Mucosa of descending colon (tissue), 3 donors: ENCODE measurements at places on chromosomes 1 and 21.
A peak's percentile ranks its signal among the peaks of the same experiment; 100 is the strongest.

DNA sequence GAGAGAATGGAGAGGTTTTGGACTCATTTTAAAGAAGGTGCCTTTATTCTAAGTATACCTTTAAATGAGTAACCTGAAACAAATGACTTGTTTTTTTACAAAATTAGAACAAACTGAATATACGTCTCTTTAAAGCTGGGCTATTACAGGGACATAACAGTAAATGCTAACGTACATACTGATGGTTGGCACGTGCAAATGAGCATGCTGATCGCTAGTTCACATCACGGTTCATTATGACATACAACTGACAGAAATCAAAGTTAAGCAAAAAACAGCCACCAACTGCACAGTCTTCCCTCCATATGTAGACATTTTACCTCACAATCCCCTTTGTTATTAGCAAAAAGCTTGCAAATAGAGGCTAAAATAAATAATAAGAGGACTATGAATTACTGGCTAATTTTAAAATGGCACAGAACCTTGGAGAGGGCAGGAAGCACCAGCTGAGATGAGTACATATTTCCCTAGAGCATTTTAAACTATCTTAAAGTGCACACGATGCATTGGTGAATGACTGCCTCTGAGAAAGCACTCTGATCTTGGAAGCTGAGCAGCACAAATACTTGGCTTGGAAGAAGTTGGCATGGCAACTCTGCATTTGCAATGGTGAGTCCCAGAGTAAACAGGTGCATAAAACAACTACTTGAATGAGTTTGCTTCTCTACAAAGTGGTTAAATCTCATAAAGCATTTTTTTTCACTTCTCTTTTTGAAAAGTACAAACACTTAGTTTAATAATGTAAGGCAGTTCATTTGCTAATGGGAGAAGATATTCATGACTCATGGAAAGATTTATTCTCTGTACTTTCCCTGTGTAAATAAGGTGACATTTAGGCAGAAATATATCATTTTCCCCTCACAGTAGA is 204.7 kb downstream of the LHX8 start:
- DNase-seq, result no peak

DNA sequence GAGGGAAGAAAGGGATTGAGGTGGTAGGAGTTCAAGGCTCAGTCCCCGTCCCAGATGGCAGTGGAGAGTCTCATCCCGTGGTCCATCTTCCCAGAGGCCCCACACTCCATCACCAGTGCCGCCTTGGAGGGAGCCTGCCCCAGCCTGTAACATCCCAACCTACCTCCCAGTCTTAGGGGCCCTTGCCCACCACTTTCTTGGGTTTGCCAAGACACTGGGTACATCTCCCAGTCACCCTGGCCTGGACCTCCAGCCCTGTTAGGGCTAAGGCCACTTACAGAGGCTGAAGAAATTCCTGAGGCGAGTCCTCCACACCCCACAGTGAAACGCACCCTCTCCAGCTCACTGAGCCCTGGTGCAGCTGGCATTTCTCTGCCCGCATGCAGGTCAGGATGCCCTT is 3.3 kb downstream of the TMEM200B start:
- DNase-seq, result no peak

DNA sequence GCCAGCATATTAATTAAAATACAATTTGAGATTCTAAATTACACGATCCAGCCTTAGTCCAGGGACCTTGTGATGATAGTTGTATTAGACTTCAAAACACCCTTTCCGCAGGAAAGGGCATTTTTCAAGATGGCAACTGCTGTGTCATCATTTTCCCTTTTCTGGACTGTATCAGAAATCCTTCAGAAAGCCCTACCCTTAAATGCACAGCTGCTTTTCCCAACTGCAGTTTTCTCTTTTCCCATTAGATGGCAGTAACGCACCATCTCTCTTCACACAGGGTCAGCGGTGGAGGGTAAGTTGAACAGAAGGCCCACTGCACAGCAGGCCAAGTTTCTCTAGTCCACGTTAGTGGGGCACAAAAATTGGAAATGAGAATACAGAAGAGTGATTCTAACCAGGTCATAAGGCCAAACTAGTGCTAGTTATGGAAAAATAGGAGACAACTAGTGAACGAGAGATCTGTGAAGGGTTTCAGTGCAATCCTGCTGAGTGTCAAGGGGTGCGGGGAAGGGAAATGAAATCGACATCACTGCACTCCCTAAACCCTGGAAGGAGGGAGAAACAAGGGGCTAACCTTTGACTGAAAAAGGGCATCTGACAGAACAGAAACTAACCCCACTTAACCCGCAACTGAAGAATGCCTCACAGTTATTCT is 22.1 kb upstream of the TDRD10 start:
- DNase-seq, result no peak

GRCh38 chr1:212692774-212693644 is 6.6 kb downstream of the BATF3 start:
- DNase-seq, result no peak

- DNase-seq, result no peak
Observed at GRCh38 chr1:17308593-17308992, 596 bp downstream of the PADI4 start.

GRCh38 chr1:182649041-182649440 is 35.3 kb downstream of the RGS8 start:
- DNase-seq, result no peak

- DNase-seq, result no peak
Observed at GRCh38 chr1:97986041-97987005, 65.5 kb upstream of the DPYD start.

DNA sequence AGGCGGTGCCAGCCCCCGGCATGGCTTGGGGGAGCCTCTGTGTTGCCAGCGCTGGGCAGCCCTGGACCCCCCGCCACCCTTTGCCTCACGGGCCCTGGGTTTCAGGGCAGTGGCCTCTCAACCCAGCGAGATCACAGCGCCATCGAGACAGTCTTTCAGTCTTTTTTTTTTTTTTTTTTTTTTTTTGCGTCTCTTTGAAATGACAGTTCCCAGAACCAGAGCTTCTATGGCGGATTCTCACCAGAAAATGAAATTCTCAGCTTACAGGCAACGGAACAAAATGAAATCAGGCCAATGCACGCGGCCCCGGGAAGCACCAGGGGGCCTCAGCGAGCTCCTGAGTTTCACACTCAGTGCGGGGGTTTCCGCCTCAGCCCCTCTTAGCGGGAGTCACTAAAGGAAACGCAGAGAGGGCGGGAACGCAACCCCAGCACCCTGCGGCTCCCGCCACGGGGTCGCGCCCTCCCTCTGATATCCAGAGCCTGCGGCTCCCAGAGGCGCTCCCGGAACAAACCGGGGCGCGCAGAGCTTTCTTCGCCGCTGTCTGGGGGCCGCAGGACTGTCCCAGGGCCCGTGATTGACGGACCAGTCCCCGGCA is 8.0 kb upstream of the COL6A1 start:
- peak; percentile 73 for DNase-seq

GRCh38 chr1:107473065-107473464 is 332.2 kb downstream of the NTNG1 start:
- DNase-seq, result no peak

GRCh38 chr1:7535934-7536878 is 234.9 kb upstream of the VAMP3 start:
- peak; percentile 9 for DNase-seq
